ENCODE measurements at places on chromosomes 12 and 14.

- no peak for DNase-seq
Measured at GRCh38 chr12:75809746-75810145, 221.8 kb downstream of the PHLDA1 start.

GRCh38 chr14:81737938-81738337, 204.3 kb upstream of the SEL1L start:
- no peak for DNase-seq

- DNase-seq: no peak
Measured at GRCh38 chr14:38948171-38948570, 154.9 kb downstream of the SEC23A start.

DNA sequence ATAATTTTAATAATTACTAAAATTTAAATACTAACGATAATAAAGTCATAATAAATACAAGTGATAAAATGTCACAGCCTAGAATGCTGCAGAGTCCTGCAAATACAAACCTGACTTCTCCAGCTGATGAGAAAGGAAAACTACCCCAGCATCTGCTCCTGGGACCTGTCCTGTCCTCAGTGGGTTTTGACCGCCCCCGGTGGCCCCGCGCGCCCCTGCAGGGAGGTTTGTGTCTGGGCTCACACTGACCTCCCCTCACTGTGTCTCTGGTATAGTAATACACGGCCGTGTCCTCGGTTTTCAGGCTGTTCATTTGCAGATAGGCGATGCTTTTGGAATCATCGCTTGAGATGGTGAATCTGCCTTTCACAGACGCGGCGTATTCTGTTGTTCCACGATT, 1139.4 kb downstream of the TMEM121 start:
- no peak for DNase-seq

- DNase-seq: no peak
Measured at GRCh38 chr12:132190834-132191500, 46.7 kb downstream of the NOC4L start.

- DNase-seq: peak; percentile 40
Measured at GRCh38 chr14:92677087-92677668, 71.2 kb downstream of the LGMN start.

- peak; percentile 74 for DNase-seq
Measured at GRCh38 chr12:47837190-47838171, 17.8 kb upstream of the HDAC7 start.

DNA sequence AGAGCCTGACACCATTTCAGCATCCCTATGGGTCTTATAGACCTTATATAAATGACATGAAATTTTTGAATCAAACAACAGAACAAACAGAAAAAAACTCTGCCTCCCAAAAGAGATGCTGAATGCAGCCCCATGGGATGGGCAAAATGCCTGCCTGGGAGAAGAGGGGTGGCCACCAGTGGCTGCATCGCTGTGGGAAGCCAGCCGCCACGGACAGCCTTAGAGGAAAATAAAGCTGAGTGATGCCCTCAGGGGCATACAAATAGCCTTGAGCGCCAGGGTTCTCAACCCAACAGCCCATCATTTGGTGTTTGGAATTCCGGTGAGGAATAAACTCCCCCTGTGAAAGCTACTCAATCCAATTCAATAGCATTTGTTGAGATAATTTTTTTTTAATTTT, 22.9 kb downstream of the SYNE3 start:
- no peak for DNase-seq

DNA sequence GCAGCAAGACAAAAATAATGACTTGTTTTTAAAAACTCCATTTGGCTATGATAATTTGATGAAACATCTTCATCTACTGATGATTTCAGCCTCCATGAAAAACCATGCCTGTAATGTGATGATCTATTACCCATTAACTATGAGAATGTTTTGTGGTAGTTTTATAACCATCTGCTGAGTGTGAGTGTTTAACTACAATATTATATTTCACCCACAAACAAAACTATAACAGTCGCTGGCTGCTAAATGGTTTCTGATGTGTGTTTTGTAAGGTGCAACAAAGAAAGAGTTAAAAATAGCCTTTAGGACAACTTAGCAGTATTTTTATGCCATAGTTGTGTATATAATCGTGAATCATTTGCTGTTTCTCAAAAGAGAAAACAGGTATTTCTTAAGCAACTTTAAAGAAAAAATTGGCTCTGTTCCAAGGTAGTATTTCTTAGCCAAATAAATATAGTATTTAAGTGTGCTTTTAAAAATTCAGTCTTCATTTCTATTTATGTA, 4.9 kb downstream of the PTHLH start:
- no peak for DNase-seq

- no peak for DNase-seq
Measured at GRCh38 chr12:116094475-116094874, 183.0 kb downstream of the MED13L start.

- DNase-seq: no peak
Measured at GRCh38 chr14:63157195-63157594, 47.0 kb upstream of the RHOJ start.

DNA sequence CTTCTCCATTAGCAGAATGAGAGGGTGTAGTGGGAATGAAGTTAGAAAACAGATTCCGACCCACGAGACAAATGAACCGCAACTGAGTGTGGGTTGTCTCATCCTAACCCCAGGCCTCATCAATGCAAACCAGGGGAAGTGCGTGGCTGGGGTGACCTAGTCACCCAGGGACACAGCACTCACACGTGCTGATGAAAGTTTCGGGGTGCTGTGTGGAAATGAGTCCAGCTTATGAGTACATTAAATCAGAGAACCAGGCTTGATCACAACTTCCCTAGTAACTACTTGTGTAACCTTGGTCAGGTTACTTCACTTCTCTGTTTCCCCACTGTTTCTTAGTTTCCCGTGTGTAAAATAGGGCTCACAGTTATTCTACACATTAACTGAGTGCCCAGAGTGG, 95.4 kb upstream of the CDKN3 start:
- DNase-seq: no peak

DNA sequence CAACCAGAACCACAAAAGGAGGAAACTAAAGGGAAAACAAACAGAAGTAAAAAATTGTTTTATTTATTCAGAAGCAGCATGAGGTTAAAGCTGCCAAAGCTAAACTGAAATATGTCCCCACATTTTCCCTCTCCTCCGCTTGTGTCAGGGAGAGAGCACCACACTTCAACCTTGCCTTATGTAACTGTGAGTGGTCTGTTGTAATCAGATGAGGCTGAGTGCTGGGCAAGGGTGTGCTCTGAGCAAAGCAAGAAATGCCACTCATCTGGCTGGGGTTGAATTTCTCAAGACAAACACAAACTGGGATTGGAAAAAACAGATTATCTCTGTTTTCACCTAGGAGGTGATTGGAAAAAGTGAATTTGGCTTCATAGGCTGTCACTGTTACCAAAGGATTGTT, 12.2 kb downstream of the CAPZA3 start:
- no peak for DNase-seq

DNA sequence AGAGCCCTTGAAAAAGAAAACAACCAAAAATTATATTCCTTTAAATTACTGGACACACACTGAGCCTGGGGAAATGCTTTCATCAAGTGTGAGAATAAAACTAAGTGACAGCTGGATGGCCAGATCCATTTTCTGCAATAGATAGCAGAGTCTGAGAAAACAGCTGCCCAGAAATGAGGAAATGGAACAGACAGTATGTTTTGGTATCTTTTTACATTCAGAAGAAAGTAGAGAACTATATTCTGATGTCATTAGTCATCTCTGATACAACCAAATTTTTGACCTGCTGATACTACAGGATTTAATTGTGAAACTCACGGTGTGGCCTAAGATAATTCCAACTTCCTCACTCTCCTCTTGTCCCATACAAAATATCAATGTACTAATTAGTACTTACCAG, 78.2 kb downstream of the HMGA2 start:
- no peak for DNase-seq

GRCh38 chr14:63544591-63545299, 1.6 kb upstream of the PPP2R5E start:
- DNase-seq: no peak

GRCh38 chr12:8887285-8887715, 27.0 kb upstream of the PHC1 start:
- DNase-seq: no peak

DNA sequence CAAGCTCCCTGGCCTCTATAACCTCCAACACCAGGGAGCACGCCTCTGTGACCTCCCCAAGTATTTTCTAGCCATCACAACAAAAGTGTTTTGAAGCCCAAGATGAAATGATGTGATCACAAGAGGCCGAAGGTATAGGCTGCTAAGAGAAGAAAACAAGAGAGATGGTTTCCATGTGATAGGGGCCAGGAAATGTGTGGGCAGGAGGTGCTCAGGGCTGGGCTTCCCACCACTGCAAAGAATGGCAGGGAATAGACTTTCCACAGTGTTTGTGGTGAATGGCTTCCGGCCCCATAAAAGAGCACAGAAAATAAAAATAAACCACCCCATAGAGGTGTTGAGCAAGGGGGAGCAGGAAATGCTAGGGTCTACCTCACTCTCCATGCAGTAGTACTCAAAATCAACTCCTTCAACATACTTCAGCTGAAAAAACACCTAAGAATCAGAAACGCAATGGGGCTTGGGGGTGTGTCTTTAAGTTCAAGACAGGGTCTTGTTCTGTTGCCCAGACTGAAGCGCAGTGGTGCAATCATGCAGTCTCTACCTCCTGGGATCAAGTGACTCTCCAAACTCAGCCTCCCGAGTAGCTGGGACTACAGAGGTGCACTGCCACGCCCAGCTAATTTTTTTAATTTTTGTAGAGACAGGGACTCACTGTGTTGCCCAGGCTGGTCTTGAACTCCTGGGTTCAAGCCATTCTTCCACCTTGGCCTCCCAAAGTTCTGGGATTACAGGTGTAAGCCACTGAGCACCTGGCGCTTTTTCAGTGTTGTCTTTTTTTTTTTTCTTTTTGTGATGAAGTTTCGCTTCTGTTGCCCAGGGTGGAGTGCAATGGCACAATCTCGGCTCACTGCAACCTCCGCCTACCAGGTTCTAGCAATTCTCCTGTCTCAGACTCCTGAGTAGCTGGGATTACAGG, 27.1 kb downstream of the DAD1 start:
- peak; percentile 82 for DNase-seq

DNA sequence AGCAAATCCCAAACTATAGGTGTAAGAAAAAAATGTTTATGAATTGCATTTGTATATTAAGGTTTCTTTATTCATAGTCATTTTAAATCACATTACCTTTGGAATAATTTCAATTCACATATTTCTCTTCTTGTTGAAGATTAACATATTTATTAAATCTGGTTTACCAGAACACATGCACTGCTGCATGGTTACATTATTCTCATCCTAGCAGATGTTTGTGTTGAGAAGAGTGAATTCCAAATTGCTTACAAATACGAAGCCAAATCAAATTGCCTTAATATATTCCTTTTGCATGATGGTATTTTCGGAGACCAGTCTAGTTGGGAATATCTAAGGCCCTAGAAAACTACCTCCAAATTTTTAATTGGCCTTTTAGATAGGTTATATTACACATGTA, 130.6 kb downstream of the PLEKHA5 start:
- DNase-seq: no peak

GRCh38 chr12:1529228-1529861, 65.0 kb downstream of the FBXL14 start:
- no peak for DNase-seq

- no peak for DNase-seq
Measured at GRCh38 chr14:67559639-67560038, 26.5 kb downstream of the PLEKHH1 start.

DNA sequence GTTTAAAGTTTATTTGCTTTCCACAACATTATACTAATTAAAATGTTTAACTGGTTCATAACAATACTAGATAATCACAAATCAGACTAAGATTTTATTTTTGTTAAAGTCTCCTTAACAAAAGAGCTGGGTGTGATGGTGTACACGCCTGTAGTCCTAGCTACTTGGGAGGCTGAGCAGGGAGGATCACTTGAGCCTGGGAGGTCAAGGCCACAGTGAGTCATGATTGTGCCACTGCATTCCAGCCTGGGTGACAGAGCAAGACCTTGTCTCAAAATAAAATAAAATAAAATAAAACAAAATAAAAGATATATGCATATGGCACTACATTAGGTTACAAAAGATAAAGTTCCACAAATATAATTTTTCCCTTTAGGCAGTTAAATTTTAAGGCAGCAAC, 5.6 kb downstream of the MIS18BP1 start:
- no peak for DNase-seq

- no peak for DNase-seq
Measured at GRCh38 chr14:76228138-76228537, 76.4 kb downstream of the GPATCH2L start.

DNA sequence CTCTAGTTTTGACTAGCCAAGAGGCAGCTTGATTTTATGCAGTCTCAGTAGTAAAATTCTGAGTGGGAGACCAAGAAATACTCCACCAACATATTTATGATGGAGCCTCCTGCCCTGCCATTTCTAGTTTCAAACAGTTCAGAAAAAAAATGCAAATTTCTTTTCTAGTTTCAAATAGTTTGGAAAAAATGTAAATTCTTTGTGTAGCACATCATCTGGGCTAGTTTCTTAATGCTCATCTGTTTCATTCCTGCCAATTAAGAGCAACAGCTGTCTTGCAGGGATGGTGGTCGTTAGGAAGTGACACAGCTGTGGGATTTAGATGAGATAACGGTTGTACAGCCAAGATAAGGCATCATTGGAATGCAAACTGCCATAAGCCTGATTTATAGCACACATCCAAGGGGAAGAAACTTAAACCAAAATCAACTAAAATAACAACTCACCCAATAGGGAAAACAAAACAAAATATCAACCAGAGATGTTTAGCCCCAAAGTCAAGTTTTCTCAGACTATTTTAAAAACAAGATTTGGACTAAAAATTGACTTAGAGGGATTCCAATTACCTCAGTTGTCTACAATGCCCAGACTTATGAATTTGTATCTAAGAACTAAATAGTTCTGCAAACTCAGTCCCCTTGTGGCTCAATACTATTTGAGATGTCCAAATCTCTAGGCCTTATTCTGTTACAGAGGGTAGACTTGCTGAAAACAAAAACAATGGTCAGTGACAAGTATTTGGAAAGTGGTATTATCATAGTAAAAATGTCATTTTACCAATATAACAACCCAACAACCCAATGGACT, 291.3 kb upstream of the ATP2B1 start:
- DNase-seq: no peak

DNA sequence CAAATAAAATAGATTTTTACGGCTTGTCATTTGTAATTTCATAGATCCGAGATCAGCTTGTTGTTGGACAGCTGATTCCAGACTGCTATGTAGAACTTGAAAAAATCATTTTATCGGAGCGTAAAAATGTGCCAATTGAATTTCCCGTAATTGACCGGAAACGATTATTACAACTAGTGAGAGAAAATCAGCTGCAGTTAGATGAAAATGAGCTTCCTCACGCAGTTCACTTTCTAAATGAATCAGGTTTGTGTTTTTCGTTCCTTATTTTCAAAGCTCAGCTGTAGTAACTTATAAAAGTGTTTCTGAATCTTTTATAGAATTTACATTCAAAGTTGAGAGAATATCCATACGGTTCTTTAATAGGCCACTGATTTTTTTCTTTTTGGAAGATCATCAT, 89.1 kb downstream of the LRRK2 start:
- no peak for DNase-seq

- DNase-seq: peak; percentile 71
Measured at GRCh38 chr12:14960548-14961465, 594 bp downstream of the ARHGDIB start.

GRCh38 chr12:115374480-115375185, 690.7 kb upstream of the TBX3 start:
- DNase-seq: no peak

Measured in activated CD4-positive, alpha-beta T cell treated with anti-CD3 and anti-CD28 coated beads, Interleukin-2, Interleukin-4, amounts not matched to agents 100 ng/mL and 50 ng/mL, durations not matched to agents 16 hours and 8 hours (primary cell).